Non-pigmented ciliary epithelial cell (primary cell): ENCODE measurements at places on chromosomes 3 and 15.

GRCh38 chr3:159785273-159785708 lies 203.3 kb upstream of the IL12A start:
- DNase-seq, result no peak

DNA sequence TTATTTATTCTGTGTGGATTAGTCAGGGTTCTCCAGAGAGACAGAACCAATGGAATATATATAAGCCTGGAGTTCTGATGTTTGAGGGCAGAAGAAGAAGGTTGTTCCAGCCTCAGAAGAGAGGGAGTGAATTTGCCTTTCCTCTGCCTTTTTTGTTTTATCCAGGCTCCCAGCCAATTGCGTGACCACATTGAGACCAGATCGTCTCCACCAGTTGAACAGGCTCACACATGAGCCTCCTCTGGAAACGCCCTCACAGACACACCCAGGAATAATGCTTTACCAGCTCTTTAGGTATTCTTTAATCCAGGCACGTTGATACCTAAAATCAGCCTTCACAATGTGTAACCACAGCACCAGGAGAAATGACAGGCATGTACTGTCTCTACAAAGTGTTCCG lies 923.1 kb downstream of the TBL1XR1 start:
- no peak for DNase-seq

GRCh38 chr3:183385698-183386613 lies 42.5 kb downstream of the MCF2L2 start:
- DNase-seq, result no peak

GRCh38 chr3:24623657-24624056 lies 129.0 kb upstream of the THRB start:
- DNase-seq, result no peak

DNA sequence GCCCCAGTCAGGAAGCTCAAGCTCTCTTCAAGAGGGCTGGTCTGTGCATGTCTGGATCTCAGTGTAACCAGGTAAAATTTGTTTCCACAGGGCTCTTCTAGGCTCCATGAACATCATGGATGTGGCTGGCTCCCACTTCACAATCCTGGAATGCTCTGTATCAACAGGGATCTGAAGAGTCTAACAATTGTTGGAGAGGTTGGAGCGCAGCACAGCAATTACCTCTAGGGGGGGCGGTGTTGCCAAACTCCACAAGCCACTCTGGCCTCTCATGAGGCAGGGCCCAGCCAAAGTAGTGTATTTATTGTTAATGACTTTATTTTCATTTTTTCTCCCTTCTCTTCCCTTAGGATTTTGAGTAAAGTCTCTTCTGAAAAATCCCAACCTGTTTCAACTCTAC lies 6.1 kb upstream of the EIF2B5 start:
- no peak for DNase-seq

DNA sequence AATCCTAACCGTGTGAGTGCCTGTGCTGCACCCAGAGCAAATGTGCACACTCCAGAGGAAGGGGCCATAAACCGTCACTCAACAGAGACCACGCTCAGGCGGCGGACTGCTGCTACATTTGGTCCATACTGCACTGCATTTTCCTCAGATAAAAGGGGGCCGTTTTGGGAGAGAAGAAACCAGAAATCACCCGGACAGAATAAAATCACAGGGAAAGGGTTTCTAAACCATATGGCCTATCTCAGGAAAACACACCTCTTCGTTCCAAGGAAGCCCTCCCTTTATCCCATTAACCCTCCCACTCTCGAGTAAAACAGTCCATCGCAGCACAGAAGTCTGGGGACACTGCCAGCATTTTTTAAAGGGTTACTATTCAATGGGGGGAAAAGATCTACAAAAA lies 7.6 kb downstream of the IL17RD start:
- DNase-seq, result no peak

DNA sequence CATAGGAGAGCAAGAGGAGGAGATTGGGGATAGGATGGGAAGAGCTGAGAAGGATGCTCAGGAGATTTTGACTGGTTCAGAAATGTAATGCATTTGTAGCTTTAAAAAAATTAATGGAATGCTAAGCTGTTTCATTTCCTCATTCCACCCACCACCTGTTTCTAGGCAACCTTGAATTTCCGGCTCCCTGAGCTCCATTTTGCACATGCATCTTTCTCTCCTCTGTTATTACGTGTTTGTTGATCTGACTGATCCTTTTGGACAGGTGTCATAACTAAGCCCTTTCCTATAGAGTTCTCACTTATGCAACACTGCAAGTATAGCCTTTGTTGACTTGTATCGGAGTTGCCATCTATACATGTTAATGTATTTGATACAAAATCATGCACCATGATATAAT lies 4.3 kb downstream of the TMPRSS7 start:
- DNase-seq, result no peak

DNA sequence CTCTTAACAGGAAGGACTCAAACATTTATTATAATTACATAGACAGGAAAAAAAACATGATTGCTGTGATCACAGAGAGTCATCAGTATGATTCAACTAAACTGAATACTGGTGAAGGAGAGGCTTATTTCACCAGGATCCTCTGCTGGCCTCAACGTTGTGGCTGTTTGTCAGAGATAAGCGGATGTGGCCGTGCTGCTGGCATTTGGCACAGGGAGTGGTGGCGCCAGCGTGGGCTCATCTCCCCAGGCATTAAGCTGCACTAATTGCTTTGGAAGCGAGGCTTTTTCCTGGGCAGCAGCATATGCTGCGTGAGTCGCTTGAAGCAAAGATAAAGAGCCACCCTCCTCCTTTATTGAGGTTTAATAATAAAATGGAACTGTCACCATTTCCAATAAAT lies 306.7 kb downstream of the LRTM1 start:
- DNase-seq, result no peak

GRCh38 chr15:89818287-89818686 lies 3.6 kb upstream of the ANPEP start:
- no peak for DNase-seq
